Effector CD4-positive, alpha-beta T cell (primary cell): ENCODE measurements at places on chromosomes 1 and 21.
A peak's percentile ranks its signal among the peaks of the same experiment; 100 is the strongest.

DNA sequence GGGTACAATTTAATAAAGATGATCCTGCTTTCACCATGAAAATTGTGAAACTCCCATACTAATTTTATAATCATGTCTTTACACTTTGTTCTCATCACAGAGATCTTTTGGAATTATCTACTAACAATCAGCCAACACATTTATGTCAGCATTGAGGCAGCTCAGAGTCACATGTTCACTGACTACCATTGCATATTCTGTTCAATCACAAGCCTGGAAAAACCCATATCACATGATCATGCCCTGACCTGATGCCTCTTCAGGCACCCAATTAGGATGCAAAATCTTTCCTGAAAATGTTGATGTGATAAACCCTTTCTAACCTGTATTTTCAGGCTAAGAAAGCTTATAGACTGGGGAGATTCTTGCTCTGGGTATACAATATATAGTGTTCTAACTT, 21.6 kb upstream of the RASAL2 start:
- no peak for DNase-seq

DNA sequence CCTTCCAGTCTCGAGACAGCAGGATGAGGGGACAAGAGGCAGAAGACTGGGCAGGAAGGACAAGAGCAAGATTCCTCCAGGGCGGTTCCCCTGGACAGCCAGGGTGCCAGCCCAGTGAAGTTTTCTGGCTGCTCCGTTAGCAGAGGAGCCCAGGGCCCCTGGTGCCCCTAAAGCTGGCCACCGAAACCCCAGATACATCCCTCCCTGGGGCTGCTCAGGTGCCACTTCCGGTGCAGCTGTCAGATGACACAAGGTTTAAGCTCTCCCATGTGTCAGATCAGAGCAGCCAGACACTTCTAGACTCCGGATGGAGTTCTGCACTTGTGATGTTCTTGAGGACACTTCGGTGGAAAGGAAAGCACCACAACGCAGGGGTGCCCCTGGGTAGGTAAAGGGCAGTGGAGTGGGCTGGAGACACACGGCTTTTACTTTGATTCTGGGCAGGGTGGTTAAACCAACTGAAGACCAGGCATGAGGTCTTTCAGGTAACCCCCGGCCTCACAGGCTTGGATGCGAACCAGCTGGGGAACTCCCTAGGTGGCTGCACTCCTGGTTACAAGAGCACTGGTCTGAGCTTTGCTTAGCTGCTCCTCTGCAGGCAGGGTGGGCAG, 85.7 kb downstream of the ITPKB start:
- DNase-seq = peak; percentile 69

DNA sequence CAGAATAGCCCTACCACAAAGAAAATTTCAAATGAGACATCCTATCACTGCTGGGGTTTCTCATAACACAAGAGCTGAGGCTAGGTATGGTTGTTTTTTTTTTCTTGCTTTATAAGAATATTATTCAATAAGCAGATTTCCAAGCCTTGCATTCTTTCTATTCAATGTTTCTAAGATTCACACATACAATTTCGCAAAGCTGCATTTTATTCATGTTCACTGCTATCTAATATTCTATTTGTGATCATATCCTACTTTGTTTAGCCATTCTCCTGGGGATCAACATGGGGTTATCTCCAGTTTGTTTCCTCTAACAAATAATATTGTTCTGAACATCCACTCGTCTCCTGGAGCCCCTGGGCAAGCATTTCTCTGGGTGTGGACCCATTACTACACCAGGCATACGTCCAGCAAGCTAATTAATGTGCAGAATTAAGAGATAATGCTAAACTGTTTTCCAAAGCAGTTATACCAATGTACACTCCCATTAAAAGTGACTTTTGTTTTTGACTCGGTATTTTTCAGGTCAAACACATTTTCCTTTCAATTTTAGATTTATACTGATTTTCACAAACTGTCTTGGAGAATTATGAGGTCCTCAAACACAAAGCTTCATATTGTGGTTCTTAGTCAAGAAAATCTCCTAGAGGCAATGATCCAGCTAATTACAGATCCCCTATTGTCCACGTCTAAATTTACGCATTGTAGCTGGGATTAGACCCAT, 15.7 kb upstream of the HLCS start:
- no peak for DNase-seq

- DNase-seq = no peak
These were observed 23.9 kb downstream of the NAV1 start for GRCh38 chr1:201562659-201563405.

DNA sequence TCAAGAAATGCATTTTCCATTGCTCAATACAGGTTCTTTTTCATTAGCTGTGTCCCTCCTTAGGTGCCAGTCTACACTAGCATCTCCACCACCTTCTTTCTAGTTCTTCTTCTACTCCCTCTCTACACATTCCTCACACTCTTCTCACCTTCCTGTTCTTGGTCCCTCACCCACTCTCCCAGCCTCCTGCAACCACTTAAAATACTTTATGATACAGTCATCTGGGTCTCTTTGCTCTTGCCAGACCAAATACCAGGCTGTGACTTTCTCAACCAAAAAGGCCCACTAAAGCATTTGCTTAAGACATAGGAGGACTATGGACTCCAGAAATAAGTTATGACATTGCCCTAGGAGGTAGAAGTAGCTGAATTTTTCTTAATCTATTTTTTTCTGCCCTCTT, 35.1 kb downstream of the PIGM start:
- no peak for DNase-seq

- no peak for DNase-seq
These were observed 204.3 kb downstream of the SMYD3 start for GRCh38 chr1:246302711-246303317.

GRCh38 chr1:5996641-5997270, 4.5 kb upstream of the NPHP4 start:
- DNase-seq = no peak

- no peak for DNase-seq
These were observed 14.3 kb downstream of the PROX1 start for GRCh38 chr1:214002060-214002459.

DNA sequence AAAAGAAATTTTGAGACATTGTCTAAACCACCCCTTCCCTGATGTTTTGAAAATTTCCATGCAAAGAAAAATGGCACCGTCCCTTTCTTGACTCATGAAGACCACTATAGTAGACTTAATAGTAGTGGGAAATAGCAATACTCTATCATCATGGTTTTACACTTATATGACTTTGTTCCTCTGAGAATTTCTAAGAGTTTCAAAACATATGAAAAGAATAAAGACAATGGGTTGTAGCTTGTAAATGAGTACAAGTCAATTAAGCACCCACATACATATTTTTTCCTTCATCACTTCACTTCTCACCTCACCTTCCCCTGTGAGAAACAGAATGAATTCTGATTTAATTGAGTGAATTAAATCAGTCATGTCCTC, 151.7 kb downstream of the LYPLAL1 start:
- DNase-seq = no peak

DNA sequence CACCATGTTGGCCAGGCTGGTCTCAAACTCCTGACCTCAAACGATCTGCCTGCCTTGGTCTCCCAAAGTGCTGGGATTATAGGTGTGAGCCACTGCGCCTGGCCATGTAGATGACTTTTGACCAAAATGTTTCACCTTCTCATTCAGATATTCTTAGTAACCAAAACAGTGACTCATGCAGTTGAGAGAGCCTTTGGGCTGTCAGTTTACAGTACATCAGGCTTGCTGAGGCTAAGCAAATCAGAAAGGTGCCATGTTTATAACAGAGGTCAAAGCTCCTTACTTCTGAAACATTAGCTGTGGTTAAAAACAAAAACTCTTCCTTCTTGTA, 21.0 kb downstream of the CNIH4 start:
- DNase-seq = no peak

DNA sequence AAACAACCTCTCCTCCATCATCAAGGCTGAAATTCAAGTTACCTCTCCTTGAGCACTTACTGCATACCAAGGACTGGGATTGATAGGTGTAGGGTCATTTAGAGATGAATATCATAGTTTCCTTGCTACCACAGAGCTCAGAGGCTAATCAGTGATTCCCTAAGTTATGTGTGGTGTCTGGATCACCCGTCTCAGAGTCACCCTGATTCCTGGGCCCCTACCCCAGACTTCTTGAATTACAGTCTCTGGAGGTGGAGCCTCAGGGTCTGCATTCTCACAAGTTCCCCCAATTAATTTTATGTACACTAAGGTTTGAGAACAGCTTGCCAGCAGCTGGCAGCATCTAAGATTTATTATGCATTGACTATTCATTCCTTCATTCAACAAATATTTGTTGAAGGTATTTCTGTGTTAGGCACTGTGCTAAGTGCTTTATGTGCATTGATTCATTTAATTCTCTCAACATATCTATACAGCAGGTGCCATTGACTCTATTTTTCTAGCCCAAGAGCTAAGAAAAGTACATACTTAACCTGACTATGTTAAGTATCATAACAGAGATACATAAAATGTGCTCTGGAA, 182.9 kb upstream of the FGGY start:
- DNase-seq = no peak

- DNase-seq = no peak
These were observed 449.1 kb upstream of the KAZN start for GRCh38 chr1:14149431-14149830.

- no peak for DNase-seq
These were observed 103.8 kb upstream of the PDE4B start for GRCh38 chr1:65688848-65689247.

- DNase-seq = no peak
These were observed 29.8 kb downstream of the RYR2 start for GRCh38 chr1:237071641-237072420.

- no peak for DNase-seq
These were observed 15.8 kb downstream of the CDA start for GRCh38 chr1:20604678-20605077.

DNA sequence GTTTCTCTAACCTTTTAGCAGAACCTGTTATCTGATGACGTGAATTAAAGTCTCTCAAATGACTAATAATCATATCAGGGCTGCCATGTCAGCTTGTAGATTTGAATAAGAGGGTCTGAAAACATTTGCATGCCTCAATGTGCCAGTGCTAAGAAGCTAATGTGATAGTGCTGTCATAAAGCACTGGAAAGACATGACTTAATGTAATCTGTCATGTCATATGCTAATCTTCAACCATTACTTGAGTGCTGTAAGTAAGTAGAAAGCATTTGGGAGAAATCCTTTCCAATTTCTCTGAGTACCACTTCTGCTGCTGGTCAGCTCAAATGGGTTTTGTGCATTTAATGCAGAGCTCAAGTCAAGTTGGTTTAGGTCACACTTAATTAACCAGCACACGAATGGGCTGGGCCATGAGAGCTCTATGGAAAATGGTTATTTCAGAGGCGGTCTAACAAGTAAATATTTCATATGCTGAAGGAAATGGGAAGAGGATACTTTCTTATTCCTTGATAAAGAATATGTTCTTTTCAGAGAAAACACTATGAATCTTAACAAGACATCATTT, 609.2 kb downstream of the LMO4 start:
- no peak for DNase-seq

DNA sequence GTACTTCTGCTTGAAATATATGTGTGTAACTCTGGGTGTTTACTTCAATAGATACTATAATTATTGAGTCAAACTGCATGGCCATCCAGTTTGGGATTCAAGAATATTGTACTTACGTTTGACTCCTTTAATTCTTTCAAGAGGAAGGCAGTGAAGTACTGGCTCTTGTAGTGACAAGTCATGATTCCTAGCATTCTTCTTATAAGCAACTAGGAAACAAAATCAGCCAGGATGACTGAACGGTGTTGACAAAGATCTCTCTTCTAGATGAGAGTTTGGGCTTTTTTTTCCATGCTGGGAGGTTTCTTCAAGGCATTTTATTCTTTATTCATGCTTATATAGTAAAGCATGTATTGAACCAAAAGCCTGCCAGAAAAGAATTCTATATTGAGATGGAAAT, 58.3 kb downstream of the CLEC20A start:
- DNase-seq = no peak

GRCh38 chr1:203751051-203751450, 13.9 kb upstream of the LAX1 start:
- DNase-seq = no peak

- no peak for DNase-seq
These were observed 65.8 kb downstream of the MEGF6 start for GRCh38 chr1:3545363-3546047.

- no peak for DNase-seq
These were observed 97.4 kb downstream of the GIPC2 start for GRCh38 chr1:78143152-78143551.

DNA sequence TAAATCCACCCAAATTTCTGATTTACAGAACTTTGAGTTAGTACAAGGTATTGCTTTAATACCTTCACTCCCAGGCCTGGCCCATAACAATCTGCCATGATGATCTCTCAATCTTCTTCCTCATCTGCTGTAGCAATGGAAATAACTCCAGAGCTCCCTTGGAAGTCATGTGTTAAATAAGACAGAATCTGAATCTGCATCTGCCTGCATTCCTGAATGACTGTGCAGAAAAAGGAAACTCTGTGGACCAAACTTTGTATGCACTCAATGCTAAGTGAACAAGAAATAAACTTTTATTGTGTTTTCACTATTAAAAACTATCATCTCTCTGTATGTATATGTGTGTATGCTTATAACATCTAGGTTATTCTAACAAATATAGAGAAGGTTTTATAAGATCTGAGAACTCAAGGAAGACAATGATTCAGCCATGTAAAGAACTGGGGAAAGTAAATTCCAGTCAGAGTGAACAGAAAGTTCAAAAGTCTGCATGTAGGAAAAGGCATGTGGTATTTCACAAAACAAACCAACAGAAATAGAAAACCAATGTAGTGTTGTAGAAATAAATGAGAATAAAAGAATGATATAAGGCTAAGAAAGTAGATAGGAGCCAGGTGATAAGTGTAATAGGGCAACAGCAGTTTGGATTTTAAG, 390.2 kb downstream of the USH2A start:
- no peak for DNase-seq

DNA sequence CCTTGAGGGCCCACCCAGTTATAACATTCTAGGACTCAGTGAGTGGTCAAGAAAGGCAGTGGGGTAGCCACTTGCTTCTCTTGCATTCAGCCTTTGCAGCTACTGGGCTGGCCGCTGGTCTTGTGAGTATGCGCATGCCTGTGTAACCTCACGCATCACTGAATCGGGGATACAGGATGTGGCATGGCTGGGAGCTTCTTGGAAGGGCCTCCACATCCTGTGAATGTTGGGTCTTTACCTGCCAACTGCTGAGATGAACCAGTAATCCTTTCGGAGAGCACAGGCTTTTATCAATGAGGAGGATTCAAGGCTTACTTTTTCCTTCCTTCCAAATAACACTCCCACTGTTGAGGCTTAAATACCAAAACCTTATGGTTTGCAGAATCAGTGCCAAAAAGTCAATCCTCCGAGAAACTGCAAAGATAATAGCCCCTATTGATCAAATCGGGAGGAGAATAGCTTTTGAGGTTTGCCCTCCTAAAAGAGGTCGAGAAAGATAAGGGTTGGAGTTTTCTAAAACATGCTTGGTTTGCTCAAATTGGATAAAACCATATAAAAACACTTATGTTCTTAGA, 198.9 kb upstream of the UBE2U start:
- no peak for DNase-seq

GRCh38 chr21:35340273-35340672, 291.2 kb upstream of the RUNX1 start:
- no peak for DNase-seq

GRCh38 chr1:7384679-7385078, 386.4 kb upstream of the VAMP3 start:
- DNase-seq = no peak

- DNase-seq = no peak
These were observed 16.8 kb downstream of the DUSP10 start for GRCh38 chr1:221724931-221725605.
